GM23248 (cell line): ENCODE measurements at places on chromosomes 1 and 21.

DNA sequence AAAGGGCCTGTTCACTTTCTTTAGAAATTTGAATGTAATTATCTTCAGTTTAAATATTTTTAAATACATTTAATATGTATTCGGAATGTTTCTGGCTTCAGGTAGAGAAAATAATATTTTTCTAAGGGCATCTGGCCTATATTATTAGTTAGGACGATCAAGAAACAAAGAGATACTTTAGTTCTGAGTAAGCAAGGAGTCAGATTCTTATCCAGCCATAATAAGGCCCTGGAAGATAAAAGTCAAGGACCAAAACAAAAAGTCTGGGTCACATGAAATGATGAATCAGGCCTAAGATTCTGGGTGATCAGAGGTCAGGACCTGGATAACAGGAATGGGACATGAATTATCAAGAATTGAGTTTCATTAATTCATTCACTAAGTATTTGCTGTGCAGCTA, 6.3 kb downstream of the PHC2 start:
- peak overlapping the region; percentile 38 for H3K27ac ChIP-seq
- peaks cover 27% of the 10 kb centered on the region for H3K4me1 ChIP-seq
- peak; percentile 57 for DNase-seq
- no peak overlapping the region for H3K4me3 ChIP-seq

DNA sequence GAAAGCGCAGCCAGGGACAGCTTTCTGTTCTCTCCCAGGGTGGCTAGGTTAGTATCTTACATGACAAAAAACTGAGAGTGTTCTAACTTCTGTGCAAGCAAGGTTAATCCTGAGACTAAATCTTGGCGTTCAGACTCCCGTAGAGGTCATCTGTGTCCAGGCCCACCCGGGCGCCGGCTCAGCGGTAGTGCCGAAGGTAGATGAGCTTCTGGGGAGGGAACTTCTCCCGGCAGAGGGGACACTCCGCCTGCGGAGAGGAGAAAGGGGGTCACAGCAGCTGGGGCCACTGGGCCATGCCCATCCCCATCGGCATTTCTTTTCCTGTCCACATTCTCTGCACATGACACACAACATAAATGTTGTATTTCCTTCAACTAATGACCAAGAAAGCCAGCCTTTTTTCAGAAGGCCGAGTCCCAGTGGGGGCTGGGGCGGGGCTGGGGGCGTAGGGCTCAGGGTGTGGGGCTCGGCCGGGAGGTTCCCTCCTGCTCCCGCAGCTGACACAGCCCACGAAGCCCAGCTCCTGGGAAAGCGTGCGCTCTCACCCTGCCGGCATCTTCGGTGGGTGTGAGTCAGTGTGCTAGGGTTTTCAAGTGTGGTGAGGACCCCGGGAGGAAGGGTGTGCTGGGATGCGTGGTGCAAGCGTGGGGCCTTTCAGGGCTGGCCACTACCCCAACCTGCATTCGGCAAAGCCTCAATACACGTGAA, 6.6 kb downstream of the PEX10 start:
- H3K4me1 ChIP-seq: no peaks in the 10 kb centered on the region
- peak; percentile 24 for DNase-seq
- 0 out of 2 replicates have a peak overlapping the region, but pooled peaks have one; percentile 18 for H3K27ac ChIP-seq

GRCh38 chr21:46297338-46298271, 11.5 kb downstream of the YBEY start:
- H3K4me3 ChIP-seq: peak overlapping the region; percentile 41
- no peaks in the 10 kb centered on the region for H3K36me3 ChIP-seq
- H3K4me1 ChIP-seq: peaks cover 21% of the 10 kb centered on the region
- DNase-seq: peak; percentile 60
- H3K27me3 ChIP-seq: no peaks in the 10 kb centered on the region

DNA sequence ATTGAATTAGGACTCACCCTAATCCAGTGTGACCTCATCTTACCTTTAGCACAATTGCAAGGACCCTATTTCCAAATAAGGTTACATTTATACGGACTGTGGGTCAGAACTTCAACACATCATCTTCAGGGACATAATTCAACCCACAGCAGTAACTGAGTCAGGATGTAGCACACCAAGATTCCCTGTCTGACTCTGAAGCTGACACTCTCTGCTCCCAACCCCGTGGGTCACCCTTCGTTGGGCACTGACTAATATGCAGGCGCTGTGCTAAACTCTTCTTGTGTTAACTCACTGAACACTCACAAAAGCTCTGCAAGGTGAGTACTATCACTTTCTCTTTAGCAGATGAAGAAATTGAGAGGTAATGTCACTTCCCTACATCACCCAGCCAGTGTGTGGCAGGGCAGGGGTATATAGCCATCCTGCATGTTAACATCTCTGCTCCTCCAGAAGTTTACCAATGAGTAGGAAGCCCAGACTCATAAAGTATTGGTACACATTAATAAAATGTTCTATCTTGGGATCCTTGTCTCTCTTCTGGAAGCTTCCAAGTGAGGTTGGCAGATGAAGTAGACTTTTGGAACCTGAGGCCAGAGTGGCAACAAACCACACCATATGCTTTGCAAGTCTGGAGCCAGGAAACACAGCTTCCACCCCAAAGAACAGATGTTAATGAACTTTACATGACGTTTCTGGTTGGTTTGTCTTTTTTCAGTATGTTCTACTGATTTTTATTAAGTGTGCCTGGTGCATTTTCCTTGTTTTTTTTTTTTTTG, 139.2 kb upstream of the KLHDC7A start:
- DNase-seq: no peak
- H3K36me3 ChIP-seq: no peaks in the 10 kb centered on the region
- no peaks in the 10 kb centered on the region for H3K4me1 ChIP-seq

- DNase-seq: peak; percentile 66
- H3K27ac ChIP-seq: no peak overlapping the region
- H3K4me3 ChIP-seq: no peak overlapping the region
- no peaks in the 10 kb centered on the region for H3K27me3 ChIP-seq
Measured at GRCh38 chr1:22828484-22829308, 118.1 kb downstream of the EPHB2 start.

- peak; percentile 34 for DNase-seq
- no peak overlapping the region for H3K4me3 ChIP-seq
- no peak overlapping the region for H3K27ac ChIP-seq
- no peaks in the 10 kb centered on the region; the same call in 1 of the 2 replicates for H3K4me1 ChIP-seq
- no peaks in the 10 kb centered on the region for H3K36me3 ChIP-seq
Measured at GRCh38 chr1:62716397-62716796, 28.2 kb upstream of the DOCK7 start.

DNA sequence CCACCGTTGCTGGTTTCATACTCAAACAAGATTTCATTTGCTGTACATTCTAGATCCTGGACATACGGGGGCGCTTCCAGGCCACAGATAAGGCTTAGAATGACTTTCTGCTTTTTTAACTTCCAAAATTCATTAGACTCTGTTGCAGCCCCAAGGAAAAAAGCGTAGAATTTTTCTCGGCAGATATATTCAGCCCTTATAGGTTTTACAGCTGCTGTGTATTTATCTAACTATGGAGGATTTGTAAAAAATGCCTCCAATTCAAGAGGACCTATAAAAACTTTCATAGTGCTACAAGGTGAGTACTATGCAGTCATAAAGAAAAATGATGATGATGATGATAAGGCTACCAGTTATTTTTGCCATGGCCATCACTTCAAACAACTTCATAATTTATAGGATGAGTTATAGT, 51.6 kb downstream of the SLC30A10 start:
- no peaks in the 10 kb centered on the region for H3K4me1 ChIP-seq
- H3K4me3 ChIP-seq: no peak overlapping the region
- no peaks in the 10 kb centered on the region for H3K27me3 ChIP-seq
- DNase-seq: no peak

DNA sequence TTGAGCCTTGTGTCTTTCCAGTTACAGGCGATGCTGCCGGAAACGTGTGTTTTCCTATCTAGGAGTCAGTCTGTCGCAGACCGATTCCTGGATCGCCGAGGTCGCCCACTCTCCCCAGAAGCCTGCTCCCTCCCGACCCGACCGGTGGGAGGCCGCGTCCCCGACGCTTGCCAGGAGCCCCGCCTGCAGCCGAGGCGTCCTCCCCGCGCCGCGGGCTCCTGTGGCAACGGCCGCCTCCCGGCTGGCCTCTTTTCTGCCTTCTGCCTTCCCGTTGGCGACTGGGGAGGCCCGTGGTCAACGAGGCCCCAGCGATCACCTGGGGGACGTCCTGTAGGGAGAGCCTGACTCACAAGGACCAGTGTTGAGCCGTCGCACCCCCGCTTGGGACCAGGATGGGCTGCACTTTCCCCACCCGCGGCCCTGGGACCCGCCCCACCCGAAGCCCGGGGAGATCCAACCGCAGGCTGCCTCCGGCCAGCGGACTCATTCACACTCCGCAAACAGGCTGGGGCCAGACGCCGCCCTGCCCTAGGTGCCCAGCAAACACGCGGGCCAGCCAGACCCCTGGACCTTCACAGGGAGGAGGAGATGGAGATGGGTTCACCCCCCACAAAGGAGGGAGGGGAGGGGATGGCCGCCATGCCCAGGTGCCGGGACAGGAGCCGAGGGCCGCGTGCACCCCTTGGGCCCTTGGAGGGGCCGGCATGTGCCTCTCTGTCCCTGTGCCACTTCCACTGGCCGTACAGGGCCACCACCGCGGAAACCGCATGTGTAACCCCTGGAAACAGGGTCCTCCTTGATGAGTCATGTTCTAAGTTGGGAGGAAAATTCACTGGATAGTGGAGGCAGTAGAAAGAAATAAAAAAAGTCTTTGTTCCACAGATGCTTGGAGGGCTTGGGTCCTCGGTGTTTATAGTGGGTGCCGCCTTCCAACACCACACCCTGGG, 7.2 kb upstream of the COL6A1 start:
- no peaks in the 10 kb centered on the region for H3K27me3 ChIP-seq
- no peaks in the 10 kb centered on the region for H3K36me3 ChIP-seq
- H3K27ac ChIP-seq: peak overlapping the region; percentile 84
- peaks cover 48% of the 10 kb centered on the region for H3K4me1 ChIP-seq
- peak; percentile 84 for DNase-seq

DNA sequence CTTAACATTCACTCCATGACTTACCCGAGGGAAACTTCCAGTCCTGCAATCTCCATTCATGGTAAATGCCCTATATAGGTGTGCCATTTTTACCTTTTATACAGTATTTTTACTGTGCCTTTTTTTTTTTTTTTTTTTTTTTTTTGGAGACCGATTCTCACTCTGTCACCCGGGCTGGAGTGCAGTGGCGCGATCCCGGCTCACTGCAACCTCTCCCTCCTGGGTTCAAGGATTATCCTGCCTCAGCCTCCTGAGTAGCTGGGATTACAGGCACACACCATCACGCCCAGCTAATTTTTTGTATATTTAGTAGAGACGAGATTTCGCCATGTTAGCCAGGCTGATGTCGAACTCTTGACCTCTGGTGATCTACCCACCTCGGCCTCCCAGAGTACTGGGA, 124.4 kb upstream of the PLPPR4 start:
- no peak overlapping the region for H3K4me3 ChIP-seq
- no peak overlapping the region for H3K27ac ChIP-seq
- no peaks in the 10 kb centered on the region for H3K4me1 ChIP-seq

DNA sequence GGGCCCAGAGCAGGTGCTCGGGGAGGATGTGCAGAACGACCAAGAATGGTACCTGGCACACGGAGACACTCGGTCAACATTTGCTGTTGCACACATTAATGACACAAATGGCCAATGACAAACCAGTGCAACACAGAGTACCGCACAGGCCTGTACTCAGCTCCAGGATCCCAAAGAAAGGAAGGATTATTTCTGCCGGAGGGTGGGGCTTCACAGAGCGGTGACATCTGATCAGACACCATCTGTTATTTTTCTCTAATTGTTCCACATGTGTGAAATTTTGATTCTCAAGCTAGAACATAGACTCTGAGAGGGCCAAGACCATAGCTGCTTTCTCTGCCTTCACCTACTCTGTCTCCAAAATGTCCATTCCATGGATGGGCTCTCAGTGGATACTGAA, 100.4 kb downstream of the MRPL37 start:
- no peak for DNase-seq
- no peak overlapping the region for H3K4me3 ChIP-seq
- H3K27me3 ChIP-seq: no peaks in the 10 kb centered on the region
- no peak overlapping the region for H3K27ac ChIP-seq

DNA sequence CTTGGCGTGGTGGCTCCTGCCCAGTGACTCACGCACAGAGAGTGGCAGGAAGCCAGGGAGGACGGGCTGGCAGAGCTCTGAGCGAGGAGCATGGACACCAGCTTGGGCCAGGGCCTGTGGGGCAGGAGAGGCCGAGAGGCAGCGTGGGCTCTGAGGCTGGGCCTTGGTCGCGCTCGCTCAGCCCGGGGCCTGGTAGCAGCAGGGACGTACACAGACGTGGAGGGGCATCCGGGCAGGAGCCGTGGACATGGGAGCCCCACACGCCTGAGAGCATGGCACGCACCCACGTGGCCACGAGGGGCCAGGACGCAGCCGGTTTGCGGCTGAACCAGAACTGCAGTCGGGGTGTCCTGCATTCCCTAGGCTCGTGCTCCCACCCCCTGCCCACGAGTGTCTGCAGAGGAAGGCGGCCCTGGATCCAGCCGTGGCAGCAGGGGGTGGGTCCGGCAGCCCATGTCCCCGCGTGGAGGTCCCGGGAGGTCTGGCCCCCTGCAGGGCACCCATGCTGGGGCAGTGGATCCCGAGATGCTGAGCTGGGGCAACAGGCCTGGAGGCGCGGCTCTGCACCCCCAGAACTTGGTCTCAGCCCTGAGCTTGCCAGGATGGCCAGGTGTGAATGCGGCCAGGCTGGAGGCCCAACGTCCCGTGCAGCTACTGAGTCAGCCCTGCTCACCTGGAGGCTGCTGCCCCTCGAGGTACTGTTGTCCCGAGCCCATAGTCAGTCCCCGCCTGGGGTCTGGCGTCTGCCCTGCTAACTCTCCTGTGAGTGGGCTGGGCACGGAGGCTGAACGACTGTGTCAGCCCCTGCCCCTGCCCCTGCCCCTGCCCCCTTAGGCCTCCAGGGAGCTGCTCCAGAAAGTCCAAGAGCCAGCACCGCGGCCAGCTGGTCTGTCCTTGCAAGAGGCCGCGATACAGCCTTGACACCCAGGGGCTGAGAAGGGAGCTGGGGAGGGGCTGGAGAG, 61.6 kb downstream of the SLX9 start:
- peak; percentile 91 for DNase-seq
- no peaks in the 10 kb centered on the region for H3K36me3 ChIP-seq
- H3K27me3 ChIP-seq: no peaks in the 10 kb centered on the region
- no peak overlapping the region for H3K4me3 ChIP-seq
- peaks cover 4% of the 10 kb centered on the region; the same call in 1 of the 2 replicates for H3K4me1 ChIP-seq
- H3K27ac ChIP-seq: no peak overlapping the region

GRCh38 chr21:38861056-38861455, 55.3 kb downstream of the ETS2 start:
- H3K27me3 ChIP-seq: no peaks in the 10 kb centered on the region
- no peak overlapping the region for H3K27ac ChIP-seq
- H3K36me3 ChIP-seq: no peaks in the 10 kb centered on the region

GRCh38 chr1:40301541-40302299, 15.4 kb downstream of the COL9A2 start:
- H3K4me1 ChIP-seq: no peaks in the 10 kb centered on the region
- H3K27me3 ChIP-seq: no peaks in the 10 kb centered on the region
- H3K36me3 ChIP-seq: no peaks in the 10 kb centered on the region

- H3K36me3 ChIP-seq: 0 out of 2 replicates have a peak, but pooled peaks cover 5% of the 10 kb centered on the region
- no peaks in the 10 kb centered on the region for H3K4me1 ChIP-seq
- DNase-seq: no peak
- no peak overlapping the region for H3K4me3 ChIP-seq
- H3K27ac ChIP-seq: no peak overlapping the region
Measured at GRCh38 chr1:24470592-24470991, 32.0 kb upstream of the RCAN3 start.

GRCh38 chr1:147815503-147815902, 55.1 kb upstream of the GJA5 start:
- no peak for DNase-seq
- no peaks in the 10 kb centered on the region for H3K4me1 ChIP-seq
- H3K27ac ChIP-seq: no peak overlapping the region
- no peaks in the 10 kb centered on the region for H3K27me3 ChIP-seq
- H3K4me3 ChIP-seq: no peak overlapping the region
